ENCODE measurements at places on chromosomes 3 and 15. TPM values are rescaled to one million over a fixed set of nuclear protein-coding genes. Genes with fewer than 3 reads are reported as not detected.

KNL1 gene
- total RNA-seq: 0.47 TPM

APOD gene
- 123 TPM for total RNA-seq

TM6SF1 gene
- 8.1 TPM for total RNA-seq

IGSF11 gene
- 3.0 TPM for total RNA-seq

ARHGAP31 gene
- total RNA-seq: 23.3 TPM

DNA sequence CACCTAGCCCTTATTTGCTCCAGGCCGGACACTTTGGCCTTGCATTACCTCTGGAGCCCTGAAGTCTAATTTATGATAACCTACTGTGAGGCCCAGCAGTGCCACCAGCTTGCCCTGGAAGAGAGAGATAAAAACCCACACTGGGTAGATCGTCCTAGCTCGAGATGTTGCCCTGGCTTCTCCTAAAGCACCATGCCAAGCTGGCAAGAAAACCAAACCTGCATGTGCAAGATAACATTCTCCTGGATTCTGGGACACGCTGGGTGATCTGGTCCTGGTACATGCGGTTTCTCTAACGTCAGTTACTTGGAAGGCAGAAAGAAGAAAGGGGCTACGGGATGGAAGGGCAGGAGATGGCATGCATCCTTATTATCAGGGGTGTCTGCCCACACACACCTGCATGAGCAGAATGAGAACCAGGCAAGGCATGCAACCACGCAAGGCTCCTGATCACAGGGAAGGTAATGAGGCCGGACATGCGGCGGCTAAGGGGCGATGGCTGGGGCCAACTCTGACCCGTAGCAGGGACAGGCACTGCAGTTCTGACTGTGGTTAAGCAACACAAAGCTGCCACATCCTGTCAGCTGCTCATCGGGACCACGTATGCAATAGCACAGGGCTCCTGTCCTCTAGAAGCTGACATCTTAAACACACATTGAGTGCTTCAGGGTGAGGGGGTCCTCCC is 73.0 kb downstream of the OXNAD1 start:
- ATAC-seq: no peak

GRCh38 chr3:11626084-11626463 is 17.6 kb downstream of the VGLL4 start:
- no peak for ATAC-seq

GRCh38 chr3:129343643-129344360 is 65.1 kb downstream of the HMCES start:
- ATAC-seq: peak; percentile 79

GRCh38 chr3:10783360-10784351 is 32.4 kb upstream of the SLC6A11 start:
- ATAC-seq: no peak

GRCh38 chr15:39710681-39711080 is 72.0 kb downstream of the FSIP1 start:
- ATAC-seq: no peak

DNA sequence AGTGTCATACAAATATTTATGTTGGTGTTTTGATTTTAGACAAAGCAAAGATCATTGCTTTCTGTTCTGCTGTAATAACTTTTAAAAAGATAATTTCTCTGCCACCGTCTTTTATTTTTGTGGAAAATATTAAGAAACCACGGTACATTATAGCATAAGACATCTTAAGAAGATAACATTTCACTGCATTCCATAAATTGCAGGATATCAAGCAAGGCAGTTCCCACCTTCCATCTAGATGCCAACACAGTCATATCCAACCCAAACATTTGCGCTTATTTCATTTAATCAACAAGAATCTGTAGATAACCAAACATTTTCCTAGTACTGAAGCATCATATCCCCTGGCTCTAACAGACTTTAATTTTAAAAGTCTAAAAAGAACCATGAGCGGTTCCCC is 25.1 kb downstream of the ARHGAP31 start:
- no peak for ATAC-seq

GRCh38 chr3:167858865-167859264 is 123.3 kb downstream of the SERPINI1 start:
- no peak for ATAC-seq

DNA sequence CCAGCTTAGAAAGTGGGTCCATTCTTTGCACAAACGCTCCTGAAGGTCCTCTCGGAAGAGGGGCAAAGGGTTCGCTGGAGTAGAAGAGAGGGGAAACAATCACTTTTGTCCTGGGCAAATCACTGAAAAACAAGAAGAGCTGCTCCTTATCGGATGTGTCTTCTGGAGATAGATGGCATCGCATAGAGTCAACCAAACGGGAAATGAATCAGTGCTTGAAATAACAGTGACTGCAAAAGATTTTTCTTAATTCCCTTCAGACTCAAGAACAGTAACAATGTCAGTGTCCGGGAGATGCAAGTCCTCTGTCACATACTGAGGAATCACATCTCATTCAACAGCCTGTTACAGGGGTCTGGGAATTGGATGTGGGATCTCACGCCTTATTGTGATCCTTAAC is 78.8 kb upstream of the PCSK6 start:
- no peak for ATAC-seq

Data from gastroesophageal sphincter (tissue), 4 donors.